ENCODE measurements at places on chromosomes 13 and 19.

DNA sequence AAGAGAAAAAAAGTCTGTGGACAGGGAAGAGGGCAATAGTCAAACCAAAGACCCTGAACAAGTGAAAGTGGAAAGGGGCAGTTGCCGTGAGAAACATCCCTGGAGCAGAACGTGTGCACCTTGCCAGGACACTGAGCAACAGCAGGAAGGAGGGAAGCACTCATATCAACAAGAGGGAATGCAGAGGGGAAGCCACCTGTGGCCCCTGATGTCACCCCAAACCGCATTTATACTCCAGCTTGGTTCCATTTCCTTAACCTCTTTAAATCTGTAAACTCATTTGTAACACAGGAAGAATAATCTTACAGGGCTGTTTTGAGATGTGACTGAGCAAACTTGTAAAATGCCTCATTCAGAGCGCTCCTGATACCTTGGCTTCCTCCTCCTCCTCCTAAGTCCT is 698.8 kb downstream of the DIAPH3 start:
- DNase-seq: no peak

DNA sequence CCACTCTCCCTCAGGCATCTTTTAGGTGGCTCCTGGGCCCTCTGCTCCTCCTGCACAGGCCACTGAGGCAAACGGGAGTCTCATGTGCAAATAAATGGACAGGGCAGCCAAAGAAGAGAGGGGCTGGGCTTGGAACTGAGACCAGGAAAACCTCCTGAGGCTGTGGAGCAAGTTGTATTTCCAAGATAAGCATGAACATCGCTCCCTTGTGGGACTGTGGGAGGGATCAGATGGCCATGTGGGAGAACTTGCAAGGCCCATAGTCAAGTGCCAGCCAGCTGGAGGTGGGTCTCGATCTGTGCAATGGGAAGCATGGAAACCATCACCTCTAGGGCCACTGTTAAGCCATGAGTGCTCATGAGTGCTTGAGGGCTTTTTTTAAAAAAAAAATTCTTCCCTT is 24.9 kb downstream of the MED26 start:
- no peak for DNase-seq

DNA sequence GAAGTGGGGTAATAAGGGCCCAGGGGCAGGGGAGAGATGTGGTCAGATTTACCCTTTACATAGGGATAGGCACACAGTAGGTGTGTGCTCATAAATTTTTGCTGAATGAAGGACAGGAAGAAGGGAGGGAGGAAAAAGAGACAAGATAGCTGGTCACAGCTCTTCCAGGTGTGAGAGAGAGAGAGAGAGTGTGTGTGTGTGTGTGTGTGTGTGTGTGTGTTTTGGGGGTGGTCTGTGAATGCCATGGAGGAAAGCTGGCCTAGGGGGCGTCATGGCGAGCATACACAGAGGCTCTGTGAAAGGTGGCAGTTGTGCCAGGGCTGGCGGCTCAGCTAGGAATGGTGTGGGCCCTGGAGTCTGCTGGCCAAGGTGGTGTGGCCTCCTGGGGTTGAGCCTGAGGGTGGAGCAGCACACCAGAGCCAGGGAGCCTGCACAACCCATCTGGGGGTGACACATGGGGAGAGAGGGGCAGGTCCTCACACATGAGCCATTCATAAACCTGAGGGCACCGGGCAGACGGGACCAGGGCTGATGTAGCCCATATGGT is 6.0 kb upstream of the PRX start:
- no peak for DNase-seq

- DNase-seq: peak; percentile 72
These were observed 5.4 kb upstream of the PLPP2 start for GRCh38 chr19:296476-297225.

DNA sequence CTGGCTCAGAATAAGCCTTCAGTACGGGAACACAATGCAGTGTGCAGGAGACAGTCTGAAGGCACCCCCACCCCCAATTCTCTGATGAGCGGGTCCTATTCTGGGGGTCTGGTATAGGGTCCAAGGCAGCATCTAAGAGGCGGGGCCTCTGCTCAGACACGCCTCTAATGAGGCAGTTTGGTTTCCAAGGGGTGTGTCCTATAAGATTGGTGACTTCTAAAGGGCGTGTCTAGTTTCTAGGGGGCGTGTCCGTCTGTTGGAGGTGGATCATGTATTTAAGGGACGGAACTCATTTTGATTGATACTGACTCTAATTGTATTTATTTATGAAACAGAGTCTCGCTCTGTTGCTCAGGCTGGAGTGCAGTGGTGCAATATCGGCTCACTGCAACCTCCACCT is 8.7 kb downstream of the FIZ1 start:
- DNase-seq: peak; percentile 33

DNA sequence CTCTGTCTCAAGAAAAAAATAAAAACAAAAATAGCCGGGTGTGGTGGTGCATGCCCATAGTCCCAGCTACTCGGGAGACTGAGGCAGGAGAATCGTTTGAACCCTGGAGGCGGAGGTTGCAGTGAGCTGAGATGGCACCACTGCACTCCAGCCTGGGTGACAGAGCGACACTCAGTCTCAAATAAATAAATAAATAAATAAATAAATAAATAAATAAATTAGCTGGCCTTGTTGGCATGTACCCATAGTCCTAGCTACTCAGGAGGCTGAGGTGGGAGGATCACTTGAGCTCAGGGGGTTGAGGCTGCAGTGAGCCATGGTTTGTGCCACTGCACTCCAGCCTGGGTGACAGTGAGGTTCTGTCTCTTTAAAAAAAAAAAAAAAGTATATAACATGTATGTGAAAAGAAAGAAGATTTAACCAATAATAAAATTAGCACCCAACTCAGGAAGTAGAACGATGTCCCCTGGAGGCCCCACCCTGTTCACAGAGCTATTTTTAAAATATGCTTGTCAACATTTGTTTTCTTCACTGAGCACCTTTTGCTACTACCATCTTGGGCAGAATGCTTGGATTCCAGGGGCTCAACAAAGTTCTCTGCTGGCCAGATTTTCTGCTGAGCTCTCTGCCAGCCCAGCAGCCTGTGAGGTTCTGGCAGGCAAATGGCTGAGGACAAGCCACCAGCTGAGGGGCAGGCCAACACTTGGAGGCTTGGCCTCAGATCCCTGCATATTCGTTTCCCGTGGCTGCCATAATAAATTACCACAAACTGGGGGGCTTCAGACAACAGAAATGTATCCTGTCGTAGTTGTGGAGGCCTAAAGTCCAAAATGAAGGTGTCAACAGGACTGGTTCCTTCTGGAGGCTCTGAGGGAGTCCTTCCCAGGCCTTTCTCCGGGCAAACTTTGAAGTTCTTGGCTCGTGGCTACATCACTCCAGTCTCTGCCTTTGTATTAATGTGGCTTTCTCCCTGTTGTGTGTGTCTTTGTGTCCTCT is 5.2 kb downstream of the SLC25A42 start:
- no peak for DNase-seq

DNA sequence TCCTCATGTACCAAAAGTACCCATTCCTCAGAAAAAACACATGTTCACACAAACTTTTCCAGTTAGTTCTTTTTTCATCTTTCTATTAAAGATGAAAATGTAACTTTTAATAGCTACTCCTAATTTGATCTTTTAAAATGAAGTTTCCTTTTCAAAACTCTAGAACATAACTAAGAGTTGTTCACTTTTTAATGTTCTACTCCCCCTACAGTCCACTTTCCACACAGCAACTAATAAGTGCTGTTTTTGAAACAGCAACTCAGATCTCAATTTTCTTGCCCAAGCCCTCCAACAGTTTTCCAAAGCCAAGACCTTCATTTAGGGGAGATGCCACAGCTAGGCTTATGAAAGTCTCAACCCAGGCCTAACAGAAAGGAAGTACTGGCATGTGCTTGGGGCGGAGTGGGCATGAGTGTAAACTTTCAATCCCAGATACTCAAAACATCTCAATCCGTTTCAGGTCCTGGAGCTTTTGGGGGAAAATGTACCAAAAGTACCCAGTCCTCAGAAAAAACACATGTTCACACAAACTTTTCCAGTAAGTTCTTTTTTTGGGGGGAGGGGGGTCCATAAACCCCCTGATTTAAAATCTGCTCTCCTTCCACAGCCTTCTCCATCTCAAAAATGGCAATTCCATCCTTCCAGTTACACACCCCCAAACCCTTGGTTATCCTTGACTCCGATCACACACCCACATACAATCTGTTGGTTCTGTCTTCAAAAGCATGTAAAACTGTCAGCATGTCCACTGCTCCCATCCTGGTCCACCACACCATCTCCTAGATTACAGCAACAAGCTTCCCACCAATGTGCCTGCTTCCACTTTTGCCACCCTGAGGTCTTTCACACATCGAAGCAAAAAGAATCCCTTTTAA is 2.0 kb downstream of the FBL start:
- DNase-seq: peak; percentile 67

DNA sequence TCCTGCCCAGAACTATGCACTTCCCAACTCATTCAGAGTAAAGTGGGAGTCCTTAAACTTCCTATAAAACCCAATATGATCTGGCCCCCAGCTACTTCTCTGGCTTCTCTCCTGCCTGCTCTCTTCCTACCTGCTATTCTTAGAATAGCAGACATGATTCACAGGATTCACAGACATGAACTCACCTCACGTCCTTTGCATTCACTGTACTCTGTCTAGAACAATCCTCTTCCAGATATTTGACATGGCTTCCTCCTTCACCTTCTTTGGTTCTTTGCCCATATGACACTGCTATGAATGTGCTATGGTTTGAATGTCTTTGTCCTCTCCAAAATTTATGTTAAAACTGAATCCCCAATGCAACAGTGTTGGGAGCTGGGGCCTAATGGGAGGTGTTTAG is 154.9 kb downstream of the UGGT2 start:
- no peak for DNase-seq

- no peak for DNase-seq
These were observed 4.0 kb downstream of the ZBTB7A start for GRCh38 chr19:4062419-4063368.
